ENCODE measurements at places on chromosomes 1 and 21. TPM values are rescaled to one million over a fixed set of nuclear protein-coding genes. Genes with fewer than 3 reads are reported as not detected.
A peak's percentile ranks its signal among the peaks of the same experiment; 100 is the strongest.

The GBP5 gene
- 0.21 TPM for total RNA-seq

The FMO1 gene
- 14.3 TPM for total RNA-seq

The HHAT gene
- 4.1 TPM for total RNA-seq

The PRDM16 gene
- 0.19 TPM for total RNA-seq

The AUNIP gene
- total RNA-seq, result not detected

The ALG14 gene
- total RNA-seq, result 0.80 TPM

The ADCY10 gene
- total RNA-seq, result not detected

The LHX4 gene
- 1.2 TPM for total RNA-seq

The NPPA gene
- not detected for total RNA-seq

The WDR64 gene
- total RNA-seq, result not detected

The CD2 gene
- total RNA-seq, result not detected

GRCh38 chr1:115980156-115980555 is 3.8 kb downstream of the SLC22A15 start:
- no peak for DNase-seq

- DNase-seq, result peak; percentile 91
These were observed 21.3 kb downstream of the RRP1 start for GRCh38 chr21:43810505-43811261.

DNA sequence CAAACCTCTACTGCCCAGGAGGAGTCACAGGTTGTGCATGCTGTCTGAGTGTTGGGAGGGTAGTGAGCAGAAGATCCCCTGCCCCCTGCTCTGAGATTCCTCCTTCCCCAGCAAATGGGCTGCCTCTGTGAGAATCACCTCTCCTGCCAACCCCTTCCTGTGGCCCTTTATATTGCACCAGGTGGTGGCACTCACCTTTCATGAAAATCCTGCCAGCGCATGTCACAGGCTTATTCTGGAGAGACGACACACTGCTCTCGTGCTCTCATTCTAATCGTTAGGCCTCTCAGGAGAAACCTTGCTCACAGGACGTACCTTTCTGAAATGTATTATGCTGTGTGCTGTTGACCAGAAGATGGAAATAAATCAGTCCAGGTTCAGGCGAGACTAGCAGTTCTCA is 113.7 kb downstream of the RGL1 start:
- DNase-seq, result no peak

GRCh38 chr1:115807723-115808122 is 33.2 kb downstream of the NHLH2 start:
- DNase-seq, result no peak

DNA sequence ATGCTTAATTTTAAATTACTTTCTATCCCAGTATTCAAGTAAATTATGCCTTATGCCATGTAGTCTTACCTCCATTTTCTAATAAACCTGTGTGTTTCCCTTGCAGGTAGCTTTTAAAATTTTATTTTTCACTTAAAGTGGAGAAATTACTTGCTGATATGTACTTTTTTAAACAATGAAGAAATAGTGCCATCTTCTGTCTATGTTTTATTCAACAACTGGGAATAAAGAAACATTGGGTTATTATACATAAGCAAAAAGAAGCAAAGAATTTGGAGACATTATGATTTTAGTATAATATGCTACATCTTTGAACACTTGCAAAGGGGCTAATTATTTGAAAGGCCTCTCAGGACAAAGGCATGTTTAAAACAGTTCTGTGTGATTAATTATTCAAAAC is 1912.9 kb downstream of the MRPL39 start:
- DNase-seq, result no peak

- no peak for DNase-seq
These were observed at the start of gene OLIG2 for GRCh38 chr21:33025489-33026442. Gene OLIG2, plus strand, starts transcription at chr21:33025935. Its CDS starts 928 bp downstream, at chr21:33026863.

DNA sequence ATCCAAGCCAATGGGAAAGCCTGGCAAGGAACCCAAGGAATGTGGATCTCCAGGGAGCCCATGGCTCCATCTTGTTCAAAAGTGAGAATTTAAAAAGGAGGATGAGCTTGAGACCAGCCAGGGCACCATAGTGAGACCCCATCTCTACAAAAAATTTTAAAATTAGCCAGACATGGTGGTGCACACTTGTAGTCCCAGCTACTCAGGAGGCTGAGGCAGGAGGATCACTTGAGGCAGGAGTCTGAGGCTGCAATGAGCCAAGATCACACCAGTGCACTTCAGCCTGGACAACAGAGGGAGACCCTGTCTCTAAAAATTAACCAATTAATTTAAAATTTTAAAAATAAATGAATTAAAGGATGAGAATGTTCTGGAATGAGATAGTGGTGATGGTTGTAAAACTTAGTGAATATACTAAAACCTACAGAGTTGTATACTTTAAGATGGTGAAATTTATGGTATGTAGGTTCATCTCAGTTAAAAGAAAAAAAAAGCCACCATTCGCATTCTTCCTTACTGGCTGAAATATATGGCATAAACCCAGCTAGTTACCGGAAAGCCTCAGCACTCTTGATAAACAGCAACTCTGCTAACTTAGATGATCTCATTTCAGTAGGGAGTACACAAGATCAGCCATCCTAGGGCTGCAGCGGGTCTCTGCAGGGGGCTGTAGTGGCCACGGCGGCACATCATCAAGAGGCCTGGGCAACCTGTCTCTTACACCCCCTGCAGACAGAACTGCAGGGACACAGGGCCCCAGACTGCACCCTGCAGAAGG is 48.3 kb upstream of the H6PD start:
- no peak for DNase-seq

GRCh38 chr1:96220651-96221050 is 500.9 kb upstream of the PTBP2 start:
- DNase-seq, result no peak

- DNase-seq, result no peak
These were observed 1.6 kb downstream of the LCE2A start for GRCh38 chr1:152699746-152700145.

DNA sequence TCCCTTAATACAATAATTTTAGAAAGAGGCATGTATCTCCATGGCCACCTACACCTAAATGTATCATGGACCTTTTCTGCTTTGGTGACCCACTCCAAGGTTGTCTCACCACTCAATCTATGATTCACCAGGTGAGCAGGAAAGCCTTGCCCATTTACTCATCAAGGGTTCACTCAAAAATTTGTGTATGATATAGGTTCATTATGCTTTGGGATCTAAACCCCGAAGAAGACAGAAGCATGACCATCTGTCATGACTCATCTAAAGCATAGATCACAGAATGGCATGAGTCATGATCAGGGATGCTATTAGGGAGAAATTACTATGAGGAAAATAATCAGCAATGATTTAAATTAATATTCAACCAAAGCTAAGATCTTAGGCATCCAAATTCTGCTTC is 38.5 kb downstream of the PYHIN1 start:
- no peak for DNase-seq

DNA sequence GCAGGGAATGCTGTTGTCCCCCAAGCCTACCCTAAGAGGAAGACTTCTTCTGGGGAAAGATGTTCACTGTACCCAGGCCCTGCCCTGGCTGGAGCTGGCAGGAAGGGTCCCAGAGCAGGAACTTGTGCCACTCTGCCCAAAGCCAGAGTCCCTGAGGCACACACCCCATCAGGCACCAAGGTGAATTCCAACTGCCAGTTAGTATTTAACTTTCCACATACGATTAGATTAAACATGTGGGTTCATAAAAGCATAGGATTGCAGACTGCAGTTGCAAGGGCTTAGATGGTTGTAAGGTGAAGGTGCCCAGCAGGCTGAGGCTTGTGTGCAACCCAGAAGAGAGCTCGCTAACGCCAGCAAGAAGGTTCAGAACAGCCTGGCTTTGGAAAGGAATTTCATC is at the start of gene KCNE2:
KCNE2 (plus strand) TSS at position 274 of the 400 bp plus-strand sequence. CDS start 6,473 bp downstream, outside the sequence.
- DNase-seq, result peak; percentile 44

DNA sequence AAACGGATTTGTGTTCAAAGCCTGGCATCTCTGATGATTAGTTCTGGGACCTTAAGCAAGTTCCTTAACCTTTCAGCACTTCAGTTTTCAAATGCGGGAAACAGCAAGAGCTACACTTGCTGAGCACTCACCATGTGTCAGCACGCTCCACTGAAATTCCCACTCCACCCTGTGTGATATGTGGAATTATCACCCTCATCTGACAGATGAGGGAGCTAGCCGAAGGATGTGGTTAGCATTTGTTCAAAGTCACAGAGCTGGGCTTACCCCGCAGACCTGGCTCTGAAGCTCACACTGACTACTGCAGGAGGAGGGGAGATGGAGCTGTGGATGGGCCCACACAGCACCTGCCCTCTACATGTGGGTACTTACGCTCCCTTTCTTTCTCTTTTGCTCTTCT is 29.1 kb downstream of the IL12RB2 start:
- DNase-seq, result no peak

- DNase-seq, result peak; percentile 38
These were observed 137.4 kb upstream of the COL6A1 start for GRCh38 chr21:45844181-45844580.

DNA sequence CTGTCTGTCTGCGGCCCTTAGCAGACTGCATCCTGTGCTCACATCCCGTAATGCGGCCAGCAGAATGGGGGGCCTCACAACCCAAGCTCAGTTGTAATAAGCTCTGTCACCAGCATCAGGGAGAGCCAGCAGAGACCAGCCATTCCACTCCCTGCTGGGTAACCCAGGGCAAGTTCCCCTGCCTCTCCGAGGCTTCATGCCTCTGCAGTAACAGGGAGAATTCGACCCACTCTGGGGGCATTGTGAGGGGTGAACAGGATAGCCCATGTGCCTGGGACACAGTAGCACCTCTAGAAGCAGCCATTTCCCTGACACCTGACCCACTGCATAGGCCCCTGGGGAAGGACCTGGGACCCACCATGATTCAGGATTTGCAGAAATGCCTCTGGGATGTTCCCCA is 461.2 kb downstream of the MATN1 start:
- no peak for DNase-seq

GRCh38 chr1:102834688-102835320 is 273.5 kb downstream of the COL11A1 start:
- DNase-seq, result no peak

- no peak for DNase-seq
These were observed 315.7 kb downstream of the TPR start for GRCh38 chr1:186059311-186059710.

DNA sequence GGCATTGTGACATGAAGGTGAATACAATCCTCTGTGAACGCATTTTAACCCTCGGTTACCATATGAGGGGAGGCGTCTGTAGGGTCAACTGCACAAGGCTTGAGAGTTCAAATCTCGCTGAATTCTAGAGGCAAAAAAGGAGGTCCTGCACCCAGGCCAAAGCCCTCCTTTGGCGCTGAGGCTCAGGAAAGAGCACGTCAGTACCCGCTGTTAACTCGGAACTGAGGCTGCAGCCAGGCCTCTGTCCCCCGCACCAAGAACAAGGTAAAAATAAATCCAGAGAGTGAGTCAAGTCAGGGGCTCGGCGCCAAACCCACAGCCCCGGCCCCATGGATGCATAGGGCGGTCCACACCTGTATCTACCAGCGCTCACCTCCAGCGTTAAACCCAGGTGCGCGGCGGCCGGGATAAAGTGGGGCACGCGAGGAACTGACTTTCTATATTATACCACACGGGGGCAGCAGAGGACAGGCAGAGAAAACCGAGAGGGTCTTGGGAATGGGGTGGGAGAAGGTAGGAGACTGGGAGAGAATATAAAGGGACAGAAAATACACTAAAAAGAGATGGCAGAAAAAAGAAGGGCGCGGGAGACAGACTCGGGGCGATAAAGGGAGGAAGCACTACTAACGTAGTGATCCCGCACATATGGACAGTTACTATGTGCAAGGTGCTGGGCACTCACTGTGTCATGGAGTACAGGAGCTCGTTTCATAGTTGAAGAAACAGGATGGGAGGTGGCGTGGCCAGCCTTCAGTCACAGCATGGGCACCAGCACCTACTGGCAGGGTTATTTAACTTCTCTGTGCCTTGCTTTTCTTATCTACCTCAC is 54.9 kb downstream of the DMRTA2 start:
- DNase-seq, result no peak

DNA sequence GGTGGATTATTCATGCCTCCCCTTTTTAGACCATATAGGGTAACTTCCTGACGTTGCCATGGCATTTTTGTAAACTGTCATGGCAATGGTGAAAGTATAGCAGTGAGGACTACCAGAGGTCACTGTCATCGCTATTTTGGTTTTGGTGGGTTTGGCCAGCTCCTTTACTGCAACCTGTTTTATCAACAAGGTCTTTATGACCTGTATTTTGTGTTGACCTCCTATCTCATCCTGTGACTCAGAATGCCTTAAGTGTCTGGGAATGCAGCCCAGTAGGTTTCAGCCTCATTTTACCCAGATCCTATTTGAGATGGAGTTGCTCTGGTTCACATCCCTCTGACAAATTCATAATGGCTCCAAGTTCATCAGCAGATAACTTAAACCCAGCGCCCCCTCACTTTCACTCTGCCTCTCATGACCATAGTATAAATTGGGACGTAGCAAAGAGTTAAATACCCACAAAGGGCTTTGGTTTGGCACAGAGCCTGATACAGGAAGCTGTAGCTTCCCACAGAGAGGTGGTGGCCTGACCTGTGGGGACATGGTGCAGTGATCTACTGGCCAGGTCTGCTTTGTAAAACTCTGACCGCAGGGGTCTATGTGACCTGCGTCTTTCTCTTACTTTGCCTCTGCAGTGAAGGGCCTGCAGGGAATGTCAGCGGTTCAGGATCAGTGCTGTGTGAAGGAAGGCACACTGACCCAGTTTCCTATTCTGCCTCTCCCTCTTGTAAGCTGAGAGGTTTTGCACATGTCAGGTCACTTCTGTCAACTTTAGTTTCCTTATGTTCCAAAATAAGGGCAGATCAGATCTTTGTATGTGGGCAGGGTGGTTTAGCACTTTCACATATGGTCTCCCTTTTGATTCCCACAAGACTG is 78.1 kb upstream of the ZNF644 start:
- DNase-seq, result no peak

GRCh38 chr1:22772014-22772413 is 61.4 kb downstream of the EPHB2 start:
- no peak for DNase-seq

GRCh38 chr1:95007687-95008086 is 65.1 kb downstream of the ALG14 start:
- DNase-seq, result no peak

DNA sequence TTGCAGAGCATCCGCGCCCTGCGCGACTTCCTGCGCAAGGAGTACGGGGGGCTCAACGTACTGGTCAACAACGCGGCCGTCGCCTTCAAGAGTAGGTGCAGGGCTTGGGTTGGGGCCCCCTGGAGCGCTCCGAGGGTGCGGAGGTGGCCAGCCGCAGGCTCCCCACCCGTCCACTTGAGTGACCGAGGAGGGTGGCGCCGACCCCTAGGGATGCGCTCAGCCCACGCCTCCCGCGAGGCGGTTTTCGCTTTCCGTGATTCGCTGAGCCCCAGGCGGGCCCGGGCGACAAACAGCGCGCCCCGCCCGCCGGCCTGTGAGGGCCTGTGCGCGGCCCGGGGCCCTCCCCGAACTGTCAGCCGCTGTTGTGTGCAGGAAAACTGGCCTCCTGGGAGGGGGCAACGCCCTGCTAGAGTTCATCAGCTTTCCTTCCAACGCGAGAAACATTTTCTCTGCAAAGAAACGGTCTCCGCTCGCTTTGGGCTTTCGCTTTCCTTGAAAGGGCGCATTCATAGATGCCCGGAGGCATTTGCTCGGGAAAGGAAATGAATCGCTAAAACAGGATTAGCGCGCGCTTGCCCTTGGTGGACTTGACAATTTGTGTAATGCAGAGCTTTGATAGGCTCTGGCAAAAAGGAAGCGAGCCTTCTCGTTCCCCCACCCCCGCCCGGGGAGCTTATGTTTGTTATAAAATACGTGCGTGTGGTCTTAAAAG is 668 bp downstream of the CBR3 start:
- peak; percentile 87 for DNase-seq

- DNase-seq, result no peak
These were observed 126.9 kb downstream of the LRIG2 start for GRCh38 chr1:113199760-113200455.
